Stimulated activated CD4-positive, alpha-beta T cell treated with anti-CD3 and anti-CD28 coated beads, Interleukin-1b, Interleukin-23, amount 100 ng/mL, for 4 hours (primary cell): ENCODE measurements at places on chromosomes 1 and 21.

- no peak for DNase-seq
These were observed 1.0 kb upstream of the STRIP1 start for GRCh38 chr1:110033421-110033820.

- no peak for DNase-seq
These were observed 462.1 kb upstream of the C1orf87 start for GRCh38 chr1:60535713-60536112.

DNA sequence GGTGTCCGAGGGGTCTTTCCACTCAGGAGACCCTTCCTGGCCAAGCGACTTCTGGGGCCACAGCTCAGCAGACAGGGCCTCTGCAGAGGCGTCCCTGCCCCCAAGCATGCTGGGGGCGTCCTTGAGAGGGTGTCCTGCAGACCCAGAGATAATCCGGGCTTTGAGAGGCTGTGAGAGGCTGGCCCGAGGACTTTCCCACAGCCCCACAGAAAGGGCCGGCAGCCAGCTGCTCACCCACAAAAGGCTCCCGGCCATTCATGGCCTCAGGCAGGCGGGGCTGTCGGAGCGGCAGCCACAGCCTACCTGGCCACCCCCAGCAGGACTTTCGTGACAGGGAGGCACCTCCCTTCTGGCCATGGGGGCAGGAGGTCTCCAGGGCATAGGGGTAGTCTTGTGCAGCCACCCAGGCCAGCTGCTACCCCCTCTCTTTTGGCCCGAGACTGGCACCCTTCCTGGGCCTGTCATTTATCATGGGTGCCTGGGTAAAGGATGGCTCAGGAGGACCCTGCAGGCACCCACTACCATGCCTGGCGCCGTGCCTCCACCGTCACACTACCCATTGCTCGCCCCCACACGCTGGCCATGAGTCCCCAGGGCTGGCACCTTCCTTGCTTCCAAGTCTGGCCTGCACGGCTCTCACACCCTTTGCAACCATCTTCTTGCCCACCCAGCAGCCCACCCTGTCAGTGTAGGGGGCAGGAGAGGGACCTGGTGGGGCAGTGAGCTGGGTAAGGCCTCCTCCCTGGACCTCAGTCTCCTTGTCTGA, 11.1 kb upstream of the TNFRSF14 start:
- no peak for DNase-seq

DNA sequence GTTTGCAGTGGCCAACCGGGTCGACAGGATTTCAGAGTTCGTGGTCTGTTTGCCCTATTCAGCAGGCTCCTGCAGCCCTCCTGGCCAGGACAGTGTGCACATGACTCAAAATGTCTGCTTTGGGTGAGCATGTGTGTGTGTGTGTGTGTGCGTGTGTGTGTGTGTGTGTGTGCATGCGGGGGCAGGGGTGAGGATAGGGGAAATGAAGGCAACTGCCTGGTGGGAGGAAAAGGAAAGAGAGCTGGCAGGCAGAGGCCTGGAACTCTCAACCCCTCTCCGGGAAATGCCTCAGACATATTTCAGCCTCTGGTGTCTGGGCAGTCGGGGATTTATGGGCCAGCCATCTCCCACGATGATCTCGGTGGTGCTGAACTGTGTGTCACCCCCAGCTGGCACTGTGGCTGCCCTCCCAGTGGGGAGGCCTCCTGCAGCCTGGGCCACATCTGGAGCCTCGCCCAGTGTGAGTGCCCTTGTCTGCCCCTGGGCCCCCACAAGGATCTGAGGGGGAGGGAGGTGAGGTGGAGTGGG, 15.2 kb downstream of the CDCP2 start:
- DNase-seq = no peak

DNA sequence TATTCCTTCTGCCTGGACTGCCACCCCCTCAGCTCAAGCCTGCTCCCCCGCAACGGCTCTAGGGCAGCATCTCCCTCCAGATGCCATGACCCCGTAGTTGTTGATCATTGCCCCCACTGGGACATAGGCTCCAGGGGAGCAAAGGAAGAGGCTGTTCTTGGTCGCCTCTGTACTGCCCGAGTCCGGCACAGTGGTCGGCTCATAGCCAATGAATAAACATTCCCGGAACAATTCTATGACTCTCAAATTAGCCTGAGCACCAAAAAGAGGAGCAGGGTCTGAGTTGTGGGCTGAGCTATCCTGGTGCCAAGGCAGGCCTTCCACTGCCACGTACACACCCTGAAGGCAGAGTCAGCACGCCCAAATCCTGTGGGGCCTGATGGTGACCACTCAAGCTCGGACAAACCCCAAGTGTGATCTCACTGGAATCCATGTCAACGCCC, 33.1 kb downstream of the CAPZB start:
- DNase-seq = no peak

- no peak for DNase-seq
These were observed 131.8 kb upstream of the PKN2 start for GRCh38 chr1:88552226-88552625.

DNA sequence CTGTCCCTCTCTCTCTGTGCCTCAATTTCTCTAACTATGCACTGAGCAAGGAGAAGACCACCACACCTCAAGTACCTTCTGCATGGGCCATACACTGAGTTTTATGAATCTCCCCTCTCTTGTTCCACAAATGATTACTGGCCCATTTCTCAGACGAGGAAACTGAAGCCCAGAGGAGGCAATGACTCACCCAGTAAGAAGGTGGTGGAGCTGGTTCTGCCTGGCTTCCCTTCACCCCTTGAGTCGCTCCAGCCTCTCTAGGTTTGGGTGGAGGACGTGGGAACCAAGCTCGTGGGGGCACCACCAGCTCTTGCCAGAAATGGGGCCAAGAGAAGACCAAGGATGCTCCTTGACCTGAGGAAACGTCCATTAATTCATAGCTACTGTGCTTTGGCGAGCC, 21.3 kb upstream of the RUNX3 start:
- no peak for DNase-seq

GRCh38 chr1:110508028-110508940, 10.7 kb downstream of the KCNA10 start:
- DNase-seq = no peak

DNA sequence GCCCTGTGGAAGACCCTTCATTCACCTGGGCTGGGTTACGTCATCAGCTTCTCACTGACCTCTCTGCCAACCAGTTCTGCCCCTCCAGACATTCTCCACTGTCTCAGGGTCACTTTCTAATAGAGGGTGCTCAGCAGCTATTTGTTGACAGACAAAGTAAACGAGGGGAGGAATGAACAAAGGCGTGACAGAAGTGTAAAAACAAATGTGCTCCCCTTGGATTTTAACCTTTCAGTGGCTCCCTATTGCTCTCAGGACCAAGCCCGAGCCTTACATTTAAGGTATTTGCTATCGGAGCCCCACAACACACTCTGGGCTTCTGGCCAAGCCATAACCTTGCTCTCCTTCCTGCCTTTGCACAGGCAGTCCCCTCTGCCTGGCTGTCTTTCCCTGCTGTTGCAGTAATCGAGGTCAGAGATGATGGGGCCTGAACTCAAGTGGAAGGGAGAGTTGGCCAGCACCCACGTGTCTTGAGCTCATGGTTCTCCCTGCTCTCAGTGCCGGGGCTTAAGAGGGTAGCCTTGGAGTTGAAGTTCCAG, 9.3 kb upstream of the MARCKSL1 start:
- no peak for DNase-seq

- no peak for DNase-seq
These were observed at the start of gene BSND for GRCh38 chr1:54998677-54999076. Gene BSND (plus strand): TSS chr1:54998933. CDS start chr1:54999187, 254 bp downstream.

- no peak for DNase-seq
These were observed 29.6 kb downstream of the CLIC6 start for GRCh38 chr21:34698270-34699015.

GRCh38 chr1:77636864-77637263, 45.6 kb downstream of the ZZZ3 start:
- no peak for DNase-seq

GRCh38 chr1:113830039-113830438, 17.8 kb upstream of the RSBN1 start:
- no peak for DNase-seq

- no peak for DNase-seq
These were observed 399.9 kb downstream of the HLX start for GRCh38 chr1:221279146-221279545.

- DNase-seq = no peak
These were observed 35.6 kb downstream of the HSPG2 start for GRCh38 chr1:21901473-21901847.

DNA sequence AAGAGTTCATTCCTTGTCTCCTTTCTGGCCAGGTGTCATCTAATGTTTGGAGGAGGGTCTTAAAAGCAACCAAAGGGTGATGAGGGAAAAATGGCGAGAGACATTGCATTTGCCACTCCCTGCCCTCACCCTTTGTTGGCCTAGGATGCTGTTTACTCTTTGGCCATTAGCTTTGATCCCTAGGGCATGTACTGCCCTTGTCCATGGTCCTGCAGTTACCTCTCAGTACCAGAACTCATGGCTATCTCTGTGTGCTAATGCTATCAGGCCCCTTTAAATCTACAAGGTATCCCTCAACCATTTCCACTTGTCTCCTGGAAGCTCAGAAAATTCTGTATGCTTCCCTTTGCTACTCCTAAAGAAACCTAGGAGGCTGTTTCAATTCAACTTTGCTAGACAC, 424.8 kb upstream of the PLXNA2 start:
- DNase-seq = no peak

DNA sequence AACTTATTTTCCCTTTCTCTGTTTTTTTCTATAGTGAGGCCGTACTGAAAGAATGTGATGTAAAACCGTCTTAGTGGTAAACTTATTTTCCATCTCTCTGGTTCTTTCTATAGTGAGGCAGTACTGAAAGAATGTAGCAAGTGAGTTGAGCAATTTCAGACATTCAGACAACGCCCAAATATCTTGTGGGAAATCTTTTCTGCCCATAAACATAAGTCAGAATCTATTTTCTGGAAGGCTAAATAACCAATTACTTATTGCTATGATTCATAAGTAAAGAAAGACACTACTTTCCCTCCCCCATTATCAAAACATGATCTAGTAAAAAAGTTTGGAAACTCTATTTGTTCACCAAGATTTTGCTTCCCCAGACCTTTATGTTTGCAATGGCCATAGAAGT, 18.8 kb upstream of the SCCPDH start:
- DNase-seq = no peak

GRCh38 chr1:229843627-229844238, 217.7 kb downstream of the URB2 start:
- DNase-seq = no peak

DNA sequence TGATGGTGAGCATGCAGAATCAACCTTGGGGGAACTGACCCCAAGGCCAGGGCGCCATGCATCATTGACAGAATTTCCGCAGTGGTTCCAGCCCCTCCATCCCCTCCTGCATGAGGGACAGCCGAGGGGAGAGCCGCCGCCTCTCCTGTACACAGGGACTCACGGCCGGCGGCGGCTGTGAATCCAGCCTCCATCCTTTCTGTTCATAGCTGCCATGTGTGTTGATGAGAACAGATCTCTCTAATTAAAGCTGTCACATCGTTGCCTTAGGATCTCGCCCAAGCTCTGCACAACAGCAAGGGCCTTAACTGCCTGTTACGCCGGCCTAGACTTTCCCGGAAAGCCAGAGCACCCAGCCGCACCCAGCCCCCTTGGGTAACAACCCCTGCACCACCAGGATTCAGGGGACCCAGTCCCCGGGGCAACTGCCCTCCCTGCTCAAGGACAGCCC, 151.6 kb downstream of the NPHP4 start:
- DNase-seq = no peak

GRCh38 chr1:106254748-106255147, 801.7 kb upstream of the PRMT6 start:
- no peak for DNase-seq

GRCh38 chr1:230423951-230424350, 2.2 kb downstream of the PGBD5 start:
- no peak for DNase-seq

GRCh38 chr1:169495046-169495775, 9.5 kb upstream of the SLC19A2 start:
- no peak for DNase-seq

DNA sequence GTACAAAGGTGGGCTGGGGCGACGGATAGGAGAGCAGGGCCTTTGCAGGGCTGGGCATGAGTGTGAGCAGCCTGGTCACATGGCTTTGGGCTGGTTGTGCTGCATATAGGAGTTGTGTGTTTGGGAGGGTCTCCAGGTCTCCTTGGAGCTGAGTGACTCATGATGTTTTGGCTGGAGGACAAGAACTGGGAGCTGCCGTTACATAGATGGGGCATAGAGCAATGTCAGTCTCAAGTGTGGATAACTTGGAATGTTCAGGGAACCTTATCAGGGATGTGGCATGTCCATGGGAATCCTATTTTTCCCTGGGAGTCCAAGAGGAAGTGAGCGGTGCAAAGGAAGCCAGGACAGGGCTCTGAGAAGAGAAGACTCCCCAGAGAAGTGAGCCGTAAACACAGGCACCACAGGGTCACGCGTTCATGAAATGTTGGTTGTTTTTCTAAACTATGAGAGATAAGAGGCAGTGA, 136.4 kb upstream of the KCNE2 start:
- DNase-seq = no peak
